ENCODE measurements at places on chromosomes 7 and 10.

GRCh38 chr10:30893208-30893607 lies 138.5 kb downstream of the ZNF438 start:
- no peak for DNase-seq

GRCh38 chr7:23654508-23654907 lies 25.5 kb upstream of the FAM221A start:
- DNase-seq: no peak

DNA sequence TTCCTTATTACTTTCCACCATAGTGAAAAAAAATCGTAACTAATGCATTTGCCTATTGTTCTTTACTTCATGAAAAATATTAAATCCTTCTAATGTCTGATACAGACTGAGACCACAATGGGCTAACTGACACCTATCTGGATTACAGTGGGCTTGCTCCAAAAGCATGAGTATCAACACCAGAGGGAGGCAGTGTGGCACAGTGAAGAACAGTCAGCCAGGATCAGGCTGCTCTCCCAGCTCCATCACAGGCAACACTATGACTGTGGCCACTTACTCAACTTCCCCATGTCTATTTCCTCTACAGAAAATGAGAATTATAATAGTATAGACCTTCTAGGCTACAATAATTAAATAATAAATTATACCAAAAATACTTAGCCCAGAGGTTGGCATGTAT lies 97.2 kb downstream of the SLC25A13 start:
- DNase-seq: no peak

GRCh38 chr7:122412883-122413282 lies 108.3 kb upstream of the FEZF1 start:
- no peak for DNase-seq

DNA sequence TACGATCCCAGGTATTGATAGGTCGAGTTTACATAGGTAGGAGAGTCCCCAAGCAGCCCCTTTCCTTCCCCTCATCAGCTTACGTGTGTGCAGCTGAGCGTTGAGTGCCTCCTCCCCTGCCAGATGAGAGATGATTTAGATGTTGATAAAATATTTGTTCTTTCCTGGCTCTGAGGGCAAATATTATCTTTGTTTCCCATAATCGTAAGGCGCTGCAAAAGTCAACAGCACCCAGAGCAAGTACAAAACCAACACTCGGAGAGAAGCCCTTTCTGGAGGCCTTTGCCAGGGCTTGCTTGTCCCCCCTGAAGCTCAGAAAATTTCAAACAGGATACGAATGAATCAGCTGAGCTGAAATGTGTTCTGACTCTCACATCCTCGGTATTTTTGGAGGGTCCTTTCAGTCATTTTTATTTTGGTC lies 683.2 kb downstream of the LRMDA start:
- no peak for DNase-seq

DNA sequence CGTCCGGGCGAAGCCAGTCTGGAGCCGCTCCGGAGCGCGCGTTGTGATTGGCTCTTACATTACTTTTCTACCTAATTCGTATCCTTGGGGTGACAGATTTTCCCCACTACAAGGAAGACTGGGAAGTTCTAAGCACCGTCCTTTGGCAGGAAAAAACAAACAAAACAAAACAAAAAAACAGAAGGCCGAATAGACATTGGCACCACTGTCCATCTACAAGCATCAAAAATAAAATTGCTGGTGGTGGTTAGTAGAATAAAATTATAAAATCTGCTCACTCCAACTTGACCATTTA lies 651 bp upstream of the SKAP2 start:
- no peak for DNase-seq

GRCh38 chr7:40721342-40721949 lies 586.6 kb downstream of the SUGCT start:
- no peak for DNase-seq

Measured in esophagus squamous epithelium (tissue), 5 donors.